ENCODE measurements at places on chromosomes 2 and 18. TPM values are rescaled to one million over a fixed set of nuclear protein-coding genes. Genes with fewer than 3 reads are reported as not detected.

The EGR4 gene
- total RNA-seq, result not detected

The IL36G gene
- not detected for total RNA-seq

The KCNIP3 gene
- total RNA-seq, result 0.57 TPM

The CCDC148 gene
- total RNA-seq, result 0.28 TPM

Measured in smooth muscle cell of bladder (primary cell).